ENCODE measurements at places on chromosomes 2 and 18. TPM values are rescaled to one million over a fixed set of nuclear protein-coding genes. Genes with fewer than 3 reads are reported as not detected.

The TSPYL6 gene
- 0.22 TPM for polyA plus RNA-seq

The FIGN gene
- polyA plus RNA-seq = 2.1 TPM

The DSC3 gene
- 0.07 TPM for polyA plus RNA-seq

DNA sequence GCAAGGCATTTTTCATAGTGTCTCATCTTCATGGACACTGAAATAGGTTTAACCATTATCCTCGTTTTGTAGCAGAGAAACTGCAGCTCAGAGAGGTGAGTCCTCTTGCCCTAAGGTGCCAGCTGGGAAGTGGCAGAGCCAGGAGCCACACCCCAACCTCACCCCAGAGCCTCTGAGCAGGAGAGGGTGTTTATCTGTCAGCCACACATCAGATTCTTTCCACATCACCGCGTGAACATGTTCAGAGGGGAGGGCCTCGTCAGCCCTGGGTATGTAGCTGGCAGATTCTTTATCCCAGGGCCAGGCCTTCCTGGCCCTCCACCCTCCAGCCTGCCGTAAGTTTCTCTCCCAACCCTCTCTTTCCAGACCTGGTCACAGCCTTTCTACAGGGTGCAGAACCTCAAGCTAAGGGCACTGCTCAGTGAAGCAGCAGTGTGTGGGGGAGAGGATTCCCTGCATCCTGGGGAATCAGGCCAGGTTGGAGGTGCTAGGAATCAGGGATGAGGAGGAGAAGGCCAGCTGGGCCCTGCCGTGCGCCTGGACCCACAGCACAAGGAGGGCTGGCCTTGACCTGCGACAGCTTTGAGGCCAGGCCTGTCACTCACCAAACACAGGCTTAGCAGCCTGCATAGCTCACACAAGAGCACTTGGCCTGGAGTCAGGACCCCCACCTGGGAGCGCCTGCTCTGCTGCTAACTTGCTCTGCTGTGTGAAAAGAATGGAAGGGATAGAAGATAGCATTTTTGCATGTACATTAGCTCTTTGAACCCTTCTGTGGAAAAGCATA lies 111.3 kb upstream of the MCFD2 start:
- DNase-seq = no peak

DNA sequence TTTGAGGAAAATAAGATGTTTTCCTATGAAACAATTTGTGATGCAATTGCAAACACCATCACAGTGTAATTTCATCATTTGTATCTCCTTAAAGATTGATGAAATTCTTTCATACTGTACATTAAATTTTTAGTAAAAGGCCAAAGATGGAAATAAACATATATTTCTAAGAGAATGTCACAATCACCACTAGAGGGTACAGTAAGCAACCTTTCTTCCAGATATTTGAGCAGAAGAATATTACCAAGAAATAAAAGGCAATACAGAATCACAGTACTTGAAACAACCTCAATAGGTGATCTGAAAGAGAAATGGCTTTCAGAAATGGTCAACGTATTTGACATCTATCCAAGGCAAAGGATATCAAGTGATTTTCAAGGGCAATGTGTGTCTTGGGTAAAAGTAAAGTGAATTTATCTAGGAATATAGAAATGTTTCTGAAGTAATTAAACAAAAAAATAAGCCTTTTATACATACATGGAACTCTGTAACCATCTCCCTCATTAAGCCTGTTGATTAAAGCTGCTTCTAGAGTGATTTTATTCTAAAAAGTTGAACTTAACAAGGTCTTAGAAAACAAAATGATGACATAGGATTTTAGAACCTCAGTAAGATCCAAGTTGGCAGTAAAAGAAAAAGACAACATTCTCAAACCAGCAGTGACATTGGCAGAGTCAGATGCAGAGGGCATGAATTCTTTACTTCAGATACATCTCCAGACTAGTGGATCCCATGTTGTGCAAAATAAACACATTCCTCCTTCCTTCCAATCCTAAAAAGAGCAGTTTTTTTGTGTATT lies 90.3 kb upstream of the SESTD1 start:
- no peak for DNase-seq

- peak; percentile 60 for DNase-seq
Observed at GRCh38 chr2:9095690-9096089, 92.2 kb upstream of the MBOAT2 start.

GRCh38 chr18:22601481-22601880 lies 183.8 kb upstream of the CTAGE1 start:
- DNase-seq = no peak

DNA sequence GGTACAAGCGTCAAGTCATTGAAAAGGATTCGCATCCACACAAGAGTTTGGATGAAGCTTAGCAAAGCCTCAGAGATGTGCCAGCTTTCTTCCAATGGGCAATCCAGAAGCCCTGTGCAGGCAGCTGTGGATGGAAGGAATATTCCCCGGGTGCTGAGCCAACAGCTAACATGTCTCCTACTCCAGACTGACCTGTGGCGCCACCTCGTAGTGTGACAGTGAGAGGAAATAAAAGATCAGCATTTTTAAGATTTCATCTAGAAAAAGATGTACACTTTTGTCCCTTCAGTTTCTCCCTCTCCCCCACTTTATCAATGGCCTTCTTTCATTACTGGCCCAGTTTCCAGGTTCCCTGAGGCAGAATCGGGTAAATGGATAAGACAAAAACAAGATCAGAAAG lies 48.9 kb upstream of the SPATS2L start:
- no peak for DNase-seq

All from heart right ventricle (tissue), 16 donors.